Activated naive CD8-positive, alpha-beta T cell treated with anti-CD3 and anti-CD28 coated beads, Interleukin-2, amount 50 U/mL, for 16 hours (primary cell): ENCODE measurements at places on chromosomes 2 and 18.

GRCh38 chr2:218821605-218822211 is 9.9 kb downstream of the PRKAG3 start:
- no peak for DNase-seq

DNA sequence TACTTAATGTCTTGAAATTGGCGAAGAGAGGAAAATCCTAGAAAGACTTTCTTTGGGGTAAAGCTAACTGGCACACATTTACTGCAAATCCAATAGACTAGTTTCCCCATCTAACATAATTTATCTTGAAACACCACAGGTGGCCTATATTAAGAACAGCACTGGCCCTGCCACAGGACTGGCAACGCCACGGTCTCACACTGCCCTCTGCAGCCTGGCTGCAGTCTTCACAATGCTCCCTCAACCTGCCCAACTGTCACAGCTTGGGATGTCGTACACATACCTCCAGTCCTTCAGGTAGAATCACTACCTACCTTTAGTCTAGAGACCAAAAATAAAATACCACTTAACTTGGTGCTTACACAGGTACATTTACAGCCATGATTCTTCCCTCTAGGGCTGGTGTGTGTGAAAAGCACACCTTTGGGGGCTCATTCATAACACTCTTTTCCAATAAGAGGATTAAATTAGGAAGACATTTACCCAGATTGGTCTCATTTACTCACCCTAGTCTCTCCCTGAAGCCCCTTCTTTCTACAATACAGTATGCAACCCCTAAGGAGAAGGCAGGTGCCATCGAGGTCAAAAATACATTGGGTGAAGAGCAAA is 222.2 kb downstream of the C1D start:
- DNase-seq, result no peak

DNA sequence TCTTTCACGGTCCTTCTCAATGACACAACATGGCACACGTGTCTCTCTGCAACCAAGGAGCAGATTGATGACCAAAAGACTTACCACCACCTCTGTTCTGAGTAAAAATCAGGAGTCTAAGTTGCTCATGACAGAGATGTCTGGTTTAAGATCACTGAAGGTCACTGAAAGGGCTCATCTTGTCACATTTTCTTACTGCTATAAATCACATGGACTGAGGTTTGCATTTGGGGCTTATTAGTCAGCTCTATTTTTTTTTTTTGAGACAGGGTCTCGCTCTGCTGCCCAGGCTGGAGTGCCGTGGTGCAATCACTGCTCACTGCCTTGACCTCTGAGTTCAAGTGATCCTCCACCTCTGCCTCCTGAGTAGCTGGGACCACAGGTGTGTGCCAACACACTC is 19.4 kb downstream of the CFLAR start:
- no peak for DNase-seq

DNA sequence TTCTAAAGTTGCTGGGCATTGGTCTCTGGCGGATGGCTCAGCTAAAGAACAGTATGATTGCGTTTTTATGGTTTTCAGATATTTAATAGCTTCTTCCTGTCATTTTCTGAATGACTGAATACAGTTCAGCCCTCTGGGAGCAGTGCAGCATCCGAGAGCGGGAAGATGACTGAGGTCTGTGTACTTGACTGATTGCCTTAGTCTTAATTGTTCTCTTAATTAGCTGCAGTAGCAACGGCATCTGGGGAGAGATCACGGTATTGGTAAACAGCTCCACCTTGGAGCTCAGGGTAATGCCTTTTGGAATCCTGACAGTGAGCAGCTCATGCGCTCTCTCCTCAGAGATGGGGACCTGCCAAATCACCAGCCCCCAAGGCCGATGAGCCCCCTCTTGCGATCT is 481.4 kb upstream of the SPRED2 start:
- DNase-seq, result no peak

- DNase-seq, result no peak
Observed at GRCh38 chr2:151476287-151476686, 66.6 kb downstream of the RIF1 start.

GRCh38 chr2:148614014-148614321 is 30.6 kb upstream of the EPC2 start:
- no peak for DNase-seq

DNA sequence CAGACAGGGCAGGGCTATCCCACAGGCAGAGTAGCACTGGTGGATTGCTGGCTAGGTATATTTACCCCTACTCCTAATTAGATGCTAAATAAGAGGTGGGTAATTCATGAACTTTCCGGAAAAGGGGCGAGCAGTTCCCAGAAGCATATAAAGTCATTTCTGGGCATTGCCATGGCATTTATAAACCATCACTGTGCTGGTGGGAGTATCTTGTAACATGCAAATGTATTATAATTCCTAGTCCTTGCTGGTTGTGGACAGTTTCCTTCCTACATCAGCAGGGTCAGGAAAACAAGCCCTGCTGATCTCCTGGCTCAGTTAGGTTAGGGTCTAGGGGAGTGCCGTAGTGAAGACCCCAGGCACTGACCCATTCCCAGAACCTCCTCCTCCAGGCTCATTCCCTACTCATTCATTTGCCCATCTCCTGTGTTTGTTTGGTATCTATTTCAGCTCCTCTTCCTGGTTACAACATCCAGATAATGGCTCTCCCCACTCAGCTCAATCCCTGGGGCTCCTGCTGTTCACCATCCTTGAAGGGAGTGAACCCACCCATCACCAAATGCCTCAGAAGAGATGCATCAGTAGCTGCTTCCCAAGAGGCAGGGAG is 282.7 kb downstream of the SRBD1 start:
- DNase-seq, result no peak

DNA sequence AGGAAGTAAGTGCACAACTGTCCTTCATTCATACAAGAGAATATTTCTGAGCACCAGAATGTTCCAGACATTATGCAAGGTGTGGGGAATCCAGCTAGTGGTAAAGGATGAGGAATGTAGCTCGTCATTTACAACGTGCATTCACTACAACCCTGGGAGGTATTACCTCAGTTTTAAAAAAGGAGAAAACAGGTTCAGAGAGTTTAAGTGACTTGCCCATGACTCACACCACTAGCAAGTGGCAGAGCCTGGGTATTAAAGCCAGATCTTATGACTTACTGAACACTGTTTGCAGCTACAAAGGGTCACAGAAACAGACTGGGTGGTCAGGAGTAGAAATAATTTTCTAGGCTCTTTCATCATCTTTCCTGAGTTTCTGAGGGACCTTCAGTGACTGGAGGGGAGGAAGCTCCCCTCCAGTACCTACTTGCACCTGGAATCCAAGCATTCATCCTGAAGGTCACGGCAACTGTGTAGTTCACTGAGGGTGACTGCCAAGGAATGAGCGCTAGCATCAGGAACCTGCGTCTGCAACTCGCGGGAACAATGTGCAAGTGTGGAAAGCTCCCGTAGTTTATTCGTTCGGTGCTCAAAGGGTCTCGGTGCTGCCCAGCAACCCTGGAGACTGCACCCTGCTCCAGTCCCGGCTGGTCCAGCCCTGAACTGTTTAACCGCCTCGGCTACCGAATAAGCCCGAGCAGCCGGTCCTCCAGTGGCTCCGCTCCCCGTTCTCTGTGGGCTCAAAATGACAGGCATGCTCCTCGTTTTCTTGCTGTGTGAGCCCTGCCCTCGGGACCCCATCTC is 647 bp downstream of the CCDC121 start:
- no peak for DNase-seq
